ENCODE measurements at places on chromosomes 2 and 18.

DNA sequence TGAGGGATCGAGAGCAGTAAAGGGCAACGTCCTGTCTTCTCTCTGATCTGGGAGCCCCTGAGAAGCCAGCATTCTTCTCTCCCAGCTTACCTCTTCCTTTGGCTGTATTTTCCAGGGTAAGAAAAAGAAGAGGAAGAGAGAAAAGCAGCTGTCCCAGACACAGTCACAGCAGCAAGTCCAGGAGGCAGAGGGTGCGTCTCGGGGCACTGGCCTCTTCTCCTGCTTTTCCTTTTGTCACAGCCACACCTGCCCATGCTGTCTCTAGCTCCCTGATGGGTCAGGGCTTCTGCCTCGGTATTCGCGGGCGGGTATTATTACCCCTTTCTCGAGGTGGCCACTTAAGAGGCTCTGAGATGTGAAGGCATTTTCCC is 20.3 kb downstream of the TGOLN2 start:
- DNase-seq = no peak

- DNase-seq = no peak
Measured at GRCh38 chr2:236549165-236549564, 20.5 kb upstream of the ACKR3 start.

GRCh38 chr18:58581265-58581664 is 47.6 kb downstream of the ALPK2 start:
- DNase-seq = no peak

DNA sequence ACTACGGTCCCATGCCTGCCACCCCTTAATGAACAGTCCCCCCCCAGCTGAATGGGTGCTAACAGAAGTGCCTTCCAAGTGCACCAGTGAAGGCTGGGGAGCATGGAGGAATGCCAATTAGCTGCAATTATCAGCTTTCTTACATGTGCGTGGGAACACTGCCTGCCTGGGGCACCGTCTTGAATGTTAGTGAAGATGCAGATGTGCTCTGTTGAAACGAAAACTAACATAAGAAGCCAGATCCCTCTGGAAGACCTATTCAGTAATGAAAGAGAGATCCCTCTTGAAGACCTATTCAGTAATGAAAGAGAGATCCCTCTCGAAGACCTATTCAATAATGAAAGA is 154.5 kb downstream of the CLIP4 start:
- DNase-seq = no peak

GRCh38 chr2:235560345-235560744 is 66.5 kb downstream of the AGAP1 start:
- DNase-seq = no peak

DNA sequence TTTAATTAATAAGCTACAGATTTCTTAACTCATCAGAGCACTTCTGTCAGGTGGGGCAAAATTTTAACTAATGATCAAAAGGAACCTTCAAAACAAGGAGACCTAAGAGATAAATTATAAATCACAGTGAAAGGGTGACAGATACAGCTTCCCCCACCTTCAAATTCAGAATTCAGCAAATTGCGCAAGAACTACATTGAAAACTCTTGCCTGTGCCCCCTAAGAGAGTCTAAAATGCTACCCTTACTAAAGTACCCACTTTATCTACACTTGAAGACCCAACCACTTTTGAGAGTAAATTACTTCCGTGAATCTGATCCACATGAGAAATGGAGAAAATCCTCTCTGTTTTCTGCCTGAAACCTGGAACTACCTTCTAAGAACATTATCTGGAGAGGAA is 324.9 kb downstream of the PAX3 start:
- no peak for DNase-seq

DNA sequence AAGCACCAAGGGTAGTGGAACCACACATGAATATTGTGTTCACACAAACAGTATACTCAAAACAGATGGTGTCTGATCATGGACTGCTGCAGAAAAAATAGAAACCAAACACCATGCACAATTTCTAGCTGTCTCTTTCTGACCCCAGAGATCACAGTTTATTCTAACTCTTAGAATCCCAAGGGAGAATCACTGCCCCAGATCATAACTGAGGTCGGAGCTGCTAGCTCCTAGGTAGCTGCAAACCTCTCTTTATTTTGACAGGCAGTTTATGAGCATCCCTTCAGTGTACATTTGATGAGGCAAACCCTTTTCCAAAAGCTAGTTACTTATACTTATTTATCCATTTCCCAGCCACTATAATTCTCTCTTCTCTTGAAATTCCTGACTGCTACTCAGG is 439.1 kb upstream of the HNMT start:
- no peak for DNase-seq

GRCh38 chr2:65062843-65063825 is 6.9 kb downstream of the CEP68 start:
- no peak for DNase-seq

DNA sequence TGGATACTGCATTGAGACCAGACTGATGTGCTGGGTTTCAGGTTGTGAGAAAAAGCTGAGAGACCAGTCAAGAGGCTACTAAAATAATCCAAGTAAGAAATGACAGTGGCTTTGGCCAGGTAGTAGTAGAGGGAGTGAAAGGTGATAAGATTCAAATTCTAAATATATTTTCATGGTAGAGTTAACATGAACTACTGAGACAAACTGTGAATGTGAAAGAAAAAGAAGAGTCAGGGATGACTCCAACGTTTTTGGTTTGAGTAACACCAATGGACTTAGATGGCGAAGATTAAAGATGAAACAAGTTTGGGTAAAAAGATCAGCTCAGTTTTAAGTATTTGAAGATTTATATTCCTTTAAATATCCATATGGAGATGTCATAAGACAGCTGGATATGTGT is 209.4 kb downstream of the ZEB2 start:
- DNase-seq = no peak

GRCh38 chr2:235034265-235035118 is 82.7 kb downstream of the SH3BP4 start:
- no peak for DNase-seq

- no peak for DNase-seq
Measured at GRCh38 chr2:148876595-148877402, 1.8 kb downstream of the KIF5C start.

DNA sequence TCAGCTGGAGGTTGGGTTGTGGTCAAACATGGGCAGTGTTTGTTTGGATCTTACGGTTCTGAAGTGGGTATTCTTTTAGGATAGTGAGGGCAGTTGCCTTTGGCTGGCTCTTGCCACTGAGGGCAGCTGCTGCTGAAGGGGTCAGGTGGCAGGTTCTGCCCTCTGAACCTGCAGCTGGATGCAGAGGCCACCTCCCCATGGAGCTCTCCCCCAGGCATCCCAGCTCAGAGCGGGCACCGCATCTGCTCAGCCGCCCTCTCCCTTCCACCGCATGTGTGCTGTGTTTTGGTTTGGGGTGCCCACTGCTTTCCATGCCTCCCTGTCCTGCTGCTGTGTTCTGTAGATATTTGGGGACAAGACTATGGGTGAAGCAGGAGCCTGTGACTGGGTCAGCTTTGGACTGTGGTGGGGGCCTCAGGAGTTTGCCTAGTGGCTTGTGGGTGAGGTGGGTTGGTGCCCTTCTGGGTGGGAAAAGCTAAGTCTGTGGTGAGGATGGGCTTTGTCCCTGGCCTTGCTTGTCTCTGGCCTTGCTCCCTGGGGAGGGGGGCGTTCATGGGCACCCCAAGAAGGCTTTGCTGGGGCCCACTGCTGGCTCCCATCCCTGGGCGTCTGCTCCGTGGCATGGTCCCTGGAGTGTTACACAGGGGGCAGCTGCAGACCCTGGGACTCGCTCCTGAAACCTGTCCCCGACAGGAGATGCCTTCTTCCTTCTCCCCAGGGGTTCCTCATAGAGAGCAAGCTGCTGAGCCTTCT is 28.5 kb downstream of the OTOF start:
- DNase-seq = no peak

- DNase-seq = peak; percentile 25
Measured at GRCh38 chr2:226772389-226773179, 27.0 kb downstream of the IRS1 start.

- DNase-seq = no peak
Measured at GRCh38 chr2:144372410-144373080, 147.4 kb downstream of the ZEB2 start.

- DNase-seq = no peak
Measured at GRCh38 chr2:157053876-157054275, 203.6 kb upstream of the GALNT5 start.

GRCh38 chr2:73075477-73076373 is 4.2 kb upstream of the SFXN5 start:
- no peak for DNase-seq

- DNase-seq = no peak
Measured at GRCh38 chr2:46568212-46569009, 89.0 kb downstream of the TMEM247 start.

- DNase-seq = no peak
Measured at GRCh38 chr2:43387092-43388062, 161.0 kb upstream of the ZFP36L2 start.

All from GM12891 (cell line).